ENCODE measurements at places on chromosomes 5 and 9. TPM values are rescaled to one million over a fixed set of nuclear protein-coding genes. Genes with fewer than 3 reads are reported as not detected.

DNA sequence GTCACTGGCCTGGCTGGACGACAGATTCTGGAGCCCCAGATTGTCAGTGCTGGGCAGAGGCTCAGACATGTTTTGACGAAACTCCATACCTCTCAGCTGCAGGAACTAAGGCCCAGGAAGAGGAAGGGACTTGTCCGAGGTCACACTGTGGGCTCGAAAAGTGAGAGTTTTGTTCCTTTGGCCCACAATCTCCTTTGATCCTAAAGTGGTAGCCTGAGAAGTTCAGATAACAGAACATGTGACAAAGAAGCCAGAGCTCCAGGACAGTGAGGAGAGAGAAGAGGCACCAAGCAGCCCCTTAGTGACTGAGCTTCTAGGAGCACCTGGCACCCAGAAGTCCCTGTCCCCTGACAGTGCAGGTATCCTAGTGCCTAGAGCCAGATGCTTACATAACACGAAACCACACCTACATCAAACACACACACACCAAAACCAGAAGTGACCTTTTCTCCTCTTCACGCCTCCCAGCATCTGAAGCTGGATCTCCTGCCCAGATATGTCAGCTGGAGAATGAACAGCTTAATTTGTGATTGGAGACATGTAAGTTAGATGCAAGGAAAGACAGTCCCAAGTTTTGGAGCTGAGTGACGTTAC lies 88.9 kb downstream of the ADRB2 start:
- no peak for DNase-seq

DNA sequence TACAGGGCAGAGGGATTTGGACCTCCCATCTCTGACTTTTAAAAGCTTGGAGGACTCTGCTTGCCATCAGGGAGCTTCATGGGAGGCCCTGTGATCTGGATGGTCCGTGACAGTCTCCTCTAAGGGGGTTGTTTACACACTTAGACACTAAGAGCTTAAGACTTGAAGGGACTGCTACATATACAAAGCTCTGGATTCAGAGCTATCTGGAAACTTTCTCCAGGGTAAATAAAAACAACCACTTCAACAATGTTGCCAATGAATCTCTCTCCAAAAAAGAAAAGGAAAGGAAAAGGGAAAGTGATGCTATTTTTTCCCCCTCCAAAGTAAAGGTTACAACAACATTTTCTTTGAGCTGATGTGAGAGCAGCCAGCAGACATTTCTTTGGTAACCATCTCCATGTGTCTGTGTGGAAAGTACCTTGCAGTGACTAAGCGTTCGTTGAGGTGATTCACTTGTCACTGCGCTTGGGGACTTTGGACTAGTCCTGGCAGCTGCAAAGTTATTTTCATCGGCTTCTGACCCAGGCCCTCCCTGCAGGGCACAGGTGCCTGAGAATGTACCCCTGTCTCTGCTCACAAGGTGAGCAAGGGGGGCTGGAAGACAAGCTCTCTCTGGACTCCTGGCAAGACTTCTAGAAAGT lies 262.1 kb upstream of the KLF4 start:
- DNase-seq: no peak

- DNase-seq: no peak
Observed at GRCh38 chr5:165333623-165334022, 1828.2 kb downstream of the MAT2B start.

DNA sequence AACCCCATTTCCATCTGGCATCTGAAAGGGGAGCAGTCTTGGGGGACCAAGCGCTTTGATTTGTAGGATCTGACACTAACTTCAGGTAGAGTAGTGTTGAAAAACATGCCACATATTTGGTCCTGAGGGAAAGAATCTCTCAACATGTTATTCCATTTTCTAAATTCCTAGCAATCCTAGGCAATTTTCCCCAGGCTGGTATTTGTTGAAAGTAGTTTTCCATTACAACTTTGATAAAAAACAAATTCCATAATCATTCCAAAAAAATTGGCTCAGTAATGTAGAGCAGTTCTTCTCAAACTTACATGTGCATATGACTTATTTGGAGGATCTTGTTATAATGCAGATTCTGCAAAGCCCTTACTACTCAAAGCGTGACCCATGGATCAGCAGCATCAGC lies 477.9 kb downstream of the ACTL7B start:
- DNase-seq: no peak

DNA sequence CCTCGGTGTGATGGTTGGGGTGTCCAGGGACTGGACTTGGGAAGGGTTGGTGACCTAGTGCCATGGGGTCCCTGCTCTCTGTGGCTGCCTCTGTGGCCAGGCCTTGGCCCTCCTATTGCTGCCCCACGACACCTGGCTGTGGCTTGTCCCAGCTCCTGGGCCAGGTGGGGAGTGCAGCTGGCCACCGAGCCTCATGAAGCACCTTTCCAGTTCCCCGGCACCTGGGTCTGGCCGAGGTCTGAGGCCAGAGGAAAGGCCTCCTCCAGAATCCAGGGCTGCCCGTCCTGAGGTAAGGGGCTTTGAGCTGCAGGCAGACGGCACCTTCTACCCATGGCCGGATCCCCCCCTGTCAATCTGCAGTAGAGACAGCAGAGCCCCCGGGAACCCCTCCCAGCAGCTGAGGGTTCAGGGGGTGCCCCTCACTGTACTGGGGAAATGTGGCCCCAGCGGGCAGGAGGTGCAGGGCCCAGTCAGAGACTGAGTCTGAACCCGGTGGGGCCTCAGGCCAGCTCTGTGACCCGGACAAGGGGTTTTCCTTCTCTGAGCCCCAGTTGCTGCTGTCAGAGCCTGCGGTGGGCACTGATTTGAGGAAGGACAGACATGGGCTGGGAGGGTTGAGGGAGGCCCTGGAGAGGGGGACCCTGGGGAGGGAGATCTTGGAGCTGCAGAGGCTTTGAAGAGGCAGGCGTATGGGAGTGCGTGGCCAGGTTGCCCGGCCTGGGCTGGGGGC lies 54.5 kb downstream of the RXRA start:
- no peak for DNase-seq

GRCh38 chr9:17907779-17908508 lies 329.1 kb downstream of the SH3GL2 start:
- no peak for DNase-seq

GRCh38 chr5:122110987-122111386 lies 18.4 kb upstream of the ZNF474 start:
- no peak for DNase-seq

DNA sequence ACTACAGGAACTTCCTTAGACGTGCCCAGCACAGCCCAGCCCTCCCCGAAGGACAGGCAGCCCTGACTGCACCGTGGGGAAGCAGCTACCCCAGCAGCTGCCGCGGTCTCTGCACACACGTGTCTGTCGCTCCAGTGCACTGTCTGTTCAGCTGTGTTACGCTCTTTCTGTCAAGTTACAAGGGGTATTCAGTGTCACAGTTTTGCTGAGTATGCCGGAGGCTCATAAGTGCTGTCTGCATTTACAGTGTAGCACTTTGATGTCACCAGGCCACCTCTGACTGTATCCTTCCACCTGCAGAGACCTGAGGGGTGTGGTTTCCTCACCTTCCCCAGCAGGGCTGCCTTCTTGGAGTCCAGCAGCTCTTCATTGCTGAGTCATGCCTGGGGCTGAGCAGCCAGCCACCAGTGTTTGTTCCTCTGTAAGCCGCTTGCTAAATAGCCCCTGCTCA lies 126.8 kb downstream of the EHMT1 start:
- no peak for DNase-seq

DNA sequence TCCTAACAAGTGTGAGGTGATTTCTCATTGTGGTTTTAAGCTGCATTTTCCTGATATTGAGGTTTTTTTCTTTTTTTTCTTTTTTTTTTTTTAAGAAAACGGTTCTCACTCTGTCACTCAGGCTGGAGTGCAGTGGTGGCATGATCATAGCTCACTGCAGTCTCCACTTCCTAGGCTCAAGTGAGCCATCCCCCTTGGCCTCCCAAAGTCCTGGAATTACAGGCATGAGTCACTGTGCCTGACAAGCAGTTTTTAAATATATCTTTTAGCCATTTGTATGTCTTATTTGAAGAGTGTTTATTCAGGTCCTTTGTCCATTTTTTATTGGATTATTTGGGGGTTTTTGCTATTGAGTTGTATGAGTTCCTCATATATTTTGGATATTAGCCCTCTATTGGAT lies 53.8 kb downstream of the GCNT1 start:
- no peak for DNase-seq

GRCh38 chr9:86508208-86508903 lies 154.1 kb upstream of the TUT7 start:
- no peak for DNase-seq

GRCh38 chr5:124302533-124302932 lies 443.9 kb downstream of the ZNF608 start:
- no peak for DNase-seq

DNA sequence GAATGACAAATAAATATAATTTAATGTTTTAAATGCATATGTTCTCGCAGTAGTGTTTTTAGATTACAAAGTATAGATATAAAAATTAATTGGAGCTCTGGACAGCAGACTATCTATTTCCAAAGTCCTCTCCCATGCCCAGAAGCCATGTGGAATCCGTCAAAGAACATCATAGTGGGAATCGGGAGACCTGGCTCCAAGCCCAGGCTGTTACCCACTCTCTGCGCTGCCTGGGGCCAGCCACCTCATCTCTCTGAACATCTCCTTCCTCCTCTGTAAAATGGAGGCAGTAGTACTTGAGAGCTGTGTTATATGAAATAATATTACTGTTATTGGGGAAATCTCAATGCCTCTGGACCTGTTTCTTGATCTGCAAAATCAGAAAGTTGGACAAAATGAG lies 58.1 kb upstream of the SLC30A5 start:
- DNase-seq: no peak

- DNase-seq: no peak
Observed at GRCh38 chr9:131318231-131319085, 28.9 kb downstream of the PLPP7 start.

GRCh38 chr5:130870691-130871090 lies 294.4 kb downstream of the HINT1 start:
- no peak for DNase-seq

Gene AJM1
- total RNA-seq: 0.82 TPM

Gene PLAC8L1
- total RNA-seq: 0.82 TPM

Gene RNF183
- total RNA-seq: not detected
